ENCODE measurements at places on chromosomes 5 and 9.
A peak's percentile ranks its signal among the peaks of the same experiment; 100 is the strongest.

- DNase-seq = peak; percentile 62
Observed at GRCh38 chr5:92908952-92909601, 671.9 kb downstream of the NR2F1-AS1 start.

DNA sequence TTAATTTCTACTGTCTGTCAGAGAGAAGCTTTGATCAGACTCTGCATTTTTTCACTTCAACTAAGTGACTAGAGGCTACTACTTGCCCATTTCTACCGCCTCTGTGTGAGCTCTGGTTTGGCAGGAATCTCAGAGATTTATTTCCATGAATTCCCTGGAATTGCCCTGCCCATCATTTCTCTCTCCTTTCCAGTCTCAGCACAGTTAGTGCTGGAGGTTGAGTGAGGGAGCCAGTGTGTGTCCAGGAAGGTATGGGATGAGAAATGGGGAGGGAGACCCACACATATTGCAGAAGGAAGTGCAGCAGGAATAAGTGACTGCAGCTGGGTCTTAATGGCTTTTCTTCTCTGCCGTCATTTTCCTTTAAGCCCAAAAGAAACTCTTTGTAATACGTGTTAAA, 443.1 kb upstream of the ZNF462 start:
- no peak for DNase-seq

DNA sequence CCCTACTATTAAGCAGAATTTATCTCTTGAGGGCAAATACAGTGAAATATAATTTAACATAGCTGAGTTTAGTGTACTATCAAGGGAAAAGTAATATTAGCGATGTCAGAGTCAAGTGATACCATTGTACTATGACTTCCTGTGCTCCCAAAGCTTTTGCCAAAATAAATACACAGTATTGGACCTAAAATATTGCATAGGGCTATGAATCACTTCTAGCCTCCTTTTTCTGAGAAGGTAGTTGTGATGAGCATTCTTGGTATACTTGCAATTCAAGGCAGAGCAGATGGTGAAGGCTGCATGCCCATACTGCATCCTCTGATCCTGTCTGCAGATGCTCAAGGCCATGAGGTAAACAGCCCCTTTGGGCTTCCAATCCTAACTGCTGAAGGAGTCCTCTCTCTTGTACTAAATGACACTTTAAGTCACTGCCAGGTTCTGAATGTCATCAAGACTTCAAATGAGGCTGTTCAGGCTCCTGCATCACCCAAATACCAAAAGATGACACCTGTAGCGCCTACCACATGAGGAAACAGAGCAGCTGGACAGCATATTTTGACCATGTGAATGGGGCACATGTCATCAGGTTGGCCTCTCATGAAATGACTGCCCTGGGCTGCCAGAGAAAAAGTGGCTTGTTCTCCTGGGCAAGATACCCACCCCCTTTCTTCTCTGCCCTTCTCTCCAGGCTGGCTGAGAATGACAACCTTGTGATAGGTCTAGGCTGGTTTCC, 29.7 kb upstream of the PPP2CA start:
- no peak for DNase-seq

DNA sequence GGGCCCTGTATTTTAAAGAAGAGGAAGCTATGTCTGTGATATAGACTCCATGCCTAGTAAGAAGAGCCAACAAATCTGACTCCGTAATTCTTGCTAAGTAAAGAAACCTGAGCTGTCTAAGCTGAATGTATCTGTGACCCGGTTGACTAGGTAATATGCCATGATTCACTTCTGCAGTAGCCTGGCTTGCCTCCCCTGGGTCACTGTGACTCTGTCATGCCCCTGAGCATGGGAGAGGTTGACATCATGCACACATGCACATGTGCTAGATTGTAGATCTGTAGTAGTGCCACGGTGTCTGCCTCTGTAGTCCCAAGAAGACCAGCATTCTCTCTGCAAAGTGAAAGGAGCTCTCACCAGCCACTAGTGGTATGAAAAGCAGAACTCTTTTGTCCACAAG, 9.1 kb downstream of the SLC22A5 start:
- DNase-seq = no peak

GRCh38 chr5:178232124-178232919, at the start of gene PHYKPL:
PHYKPL (minus strand) TSS chr5:178232802; CDS start chr5:178232550, 252 bp downstream.
- peak; percentile 89 for DNase-seq

DNA sequence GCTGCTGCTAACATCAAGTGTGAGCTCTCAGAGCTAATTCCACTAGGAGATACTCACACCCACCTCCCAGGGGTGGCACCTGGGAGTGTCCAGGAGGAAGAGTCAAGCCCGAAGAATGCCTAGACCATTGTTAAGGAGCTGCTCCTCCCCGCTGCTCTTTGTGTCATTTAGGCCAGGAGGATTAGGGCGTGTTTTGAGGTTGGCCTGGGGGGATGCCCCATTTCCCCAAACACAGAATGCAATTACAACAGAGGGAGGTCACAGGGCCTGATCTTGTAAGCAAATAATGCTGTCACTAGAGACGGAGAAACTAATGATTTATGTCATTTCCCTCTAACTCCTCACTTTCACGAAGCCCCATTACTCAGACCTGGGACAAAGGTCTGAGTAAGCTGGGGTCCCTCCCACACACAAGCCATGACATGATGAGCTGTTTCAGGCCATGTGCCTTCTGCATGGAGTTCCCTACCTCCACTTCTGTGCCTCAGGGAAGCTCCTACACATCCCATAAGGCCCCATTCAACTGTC, 312.5 kb downstream of the ACTL7B start:
- DNase-seq = no peak

DNA sequence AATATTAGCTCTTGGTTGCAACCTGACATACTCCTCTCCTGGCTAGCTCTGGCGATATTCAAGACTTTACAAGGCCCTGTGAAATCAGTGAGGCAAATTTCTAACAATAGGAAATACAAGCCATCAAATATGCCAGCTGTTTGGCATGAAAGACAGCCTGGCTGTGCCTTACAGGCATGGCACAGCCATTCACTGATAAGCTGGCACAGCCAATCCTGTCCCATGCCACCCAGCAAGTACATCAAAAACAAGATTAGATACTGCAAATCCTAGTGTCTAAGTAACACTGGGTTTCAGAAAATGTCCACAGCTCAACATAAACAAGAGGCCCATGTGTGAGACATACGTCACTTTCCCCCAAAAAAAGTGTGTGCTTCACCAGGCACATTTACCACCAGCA, 1045.8 kb upstream of the DMAC1 start:
- DNase-seq = no peak

GRCh38 chr5:176542596-176543427, 5.6 kb upstream of the RNF44 start:
- DNase-seq = peak; percentile 71

DNA sequence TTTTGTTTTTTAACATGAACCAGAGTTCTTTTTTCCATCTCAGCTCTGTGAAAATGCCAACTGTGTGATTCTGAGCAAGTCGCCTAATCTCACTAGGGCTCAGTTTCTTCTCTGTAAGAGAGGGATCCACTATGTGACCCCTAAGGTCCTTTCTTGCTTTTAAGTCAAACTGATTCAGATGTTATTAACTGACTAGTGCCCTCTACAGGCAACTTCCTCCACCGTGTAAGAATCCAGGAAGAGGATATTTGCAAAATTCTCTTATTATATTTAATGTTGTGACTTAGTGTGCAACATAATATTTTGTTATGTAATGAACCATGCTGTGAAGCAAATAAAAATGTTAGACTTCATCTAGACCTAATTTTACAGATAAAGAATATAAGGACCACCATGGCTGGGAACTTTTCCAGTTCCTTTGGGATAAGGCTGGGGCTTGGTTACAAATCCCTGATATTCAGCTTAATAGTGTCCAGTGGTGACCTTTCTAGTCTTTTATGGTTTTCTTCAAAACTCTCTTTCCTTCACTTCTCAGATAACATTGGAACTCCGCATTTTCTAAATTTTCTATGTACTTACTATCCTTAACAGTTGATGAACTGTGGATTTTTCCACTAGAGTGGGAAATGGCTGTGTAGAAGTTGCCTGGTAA, 244.7 kb downstream of the PIK3R1 start:
- DNase-seq = no peak

DNA sequence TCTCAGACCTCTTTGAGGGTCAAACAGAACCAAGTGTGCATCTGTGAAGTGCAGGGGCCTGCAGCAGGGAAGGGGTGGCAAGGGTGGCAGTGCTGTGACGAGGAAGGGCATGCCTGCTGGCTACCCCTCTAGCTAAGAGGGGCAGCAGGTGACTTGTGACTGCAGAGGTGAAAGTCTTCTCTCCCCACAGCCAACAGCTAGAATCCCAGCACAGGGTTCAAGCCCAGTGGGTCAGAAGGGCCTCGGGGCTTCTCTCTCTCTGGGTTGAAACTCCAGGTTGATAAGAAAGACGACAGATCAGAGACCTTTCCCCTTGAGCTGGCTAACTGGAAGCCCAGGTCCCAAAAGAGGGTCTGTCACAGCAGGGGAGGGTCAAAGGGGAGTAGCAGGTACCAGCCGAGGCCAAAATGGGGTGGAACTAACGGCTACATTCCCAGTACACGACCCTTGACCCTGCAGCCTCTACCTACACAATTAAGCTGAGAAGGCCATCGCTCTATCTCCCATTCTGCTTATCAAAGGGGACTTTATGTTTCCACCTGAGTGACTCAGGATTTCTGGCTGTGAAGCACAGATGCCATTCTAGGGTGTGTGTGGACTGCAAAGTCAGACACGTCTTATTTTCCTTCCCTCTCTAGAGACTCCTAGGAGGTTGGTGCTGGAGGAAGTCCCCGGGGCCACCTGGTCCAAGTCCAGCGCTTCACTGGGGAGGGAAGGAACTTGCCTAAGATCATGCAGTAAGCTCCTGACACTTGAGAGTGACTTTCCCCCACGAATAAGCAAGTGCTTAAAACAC, 14.6 kb downstream of the ANKS6 start:
- DNase-seq = no peak

GRCh38 chr5:136027311-136027710, 1.5 kb upstream of the TGFBI start:
- DNase-seq = no peak

- DNase-seq = no peak
Observed at GRCh38 chr9:5510989-5511388, 658 bp downstream of the PDCD1LG2 start.

GRCh38 chr5:73448463-73449136, at the start of gene FOXD1:
FOXD1 (minus strand) TSS chr5:73448777; CDS start chr5:73448362, 415 bp downstream.
- peak; percentile 94 for DNase-seq

DNA sequence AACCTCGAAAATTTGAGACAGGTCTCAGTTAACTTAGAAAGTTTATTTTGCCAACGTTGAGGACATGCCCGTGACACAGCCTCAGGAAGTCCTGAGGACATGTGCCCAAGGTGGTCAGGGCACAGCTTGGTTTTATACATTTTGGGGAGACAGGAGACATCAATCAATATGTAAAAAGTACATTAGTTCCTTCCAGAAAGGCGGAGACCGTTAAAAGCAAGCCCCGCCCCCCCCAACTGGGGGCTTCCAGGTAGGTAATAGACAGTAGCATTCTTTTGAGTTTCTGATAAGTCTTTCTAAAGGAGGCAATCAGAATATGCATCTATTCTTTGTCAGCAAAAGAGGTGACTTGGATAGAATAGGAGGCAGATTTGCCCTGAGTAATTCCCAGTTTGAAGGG, 599 bp upstream of the MOCS2 start:
- DNase-seq = no peak

- DNase-seq = no peak
Observed at GRCh38 chr5:137666461-137666850, 69.4 kb downstream of the KLHL3 start.

- no peak for DNase-seq
Observed at GRCh38 chr9:34203275-34203991, 24.6 kb downstream of the UBAP1 start.

- peak; percentile 63 for DNase-seq
Observed at GRCh38 chr5:35926389-35927051, 11.9 kb downstream of the CAPSL start.

- no peak for DNase-seq
Observed at GRCh38 chr5:132270706-132271105, 13.2 kb downstream of the PDLIM4 start.

All from right kidney (tissue), 9 donors.